Central memory CD8-positive, alpha-beta T cell (primary cell): ENCODE measurements at places on chromosomes 6 and 20.

GRCh38 chr20:53714524-53714923, 120.9 kb upstream of the ZNF217 start:
- no peak for DNase-seq

GRCh38 chr20:31937820-31938219, 14.0 kb downstream of the PDRG1 start:
- DNase-seq = no peak

DNA sequence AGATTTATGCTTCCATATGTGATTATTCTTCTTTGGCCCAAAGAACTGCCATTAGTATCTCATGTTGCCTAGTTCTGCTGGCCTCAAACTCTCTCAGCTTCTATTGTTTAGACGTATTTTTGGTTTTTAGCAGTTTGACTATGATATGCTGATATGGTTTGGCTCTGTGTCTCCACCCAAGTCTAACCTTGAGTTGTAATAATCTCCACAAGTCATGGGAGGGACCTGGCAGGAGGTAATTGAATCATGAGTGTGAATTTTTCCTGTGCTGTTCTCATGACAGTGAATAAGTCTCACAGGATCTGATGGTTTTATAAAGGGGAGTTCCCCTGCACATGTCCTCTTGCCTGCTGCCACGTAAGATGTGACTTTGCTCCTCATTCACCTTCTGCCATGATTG, 96.7 kb upstream of the ARG1 start:
- no peak for DNase-seq

DNA sequence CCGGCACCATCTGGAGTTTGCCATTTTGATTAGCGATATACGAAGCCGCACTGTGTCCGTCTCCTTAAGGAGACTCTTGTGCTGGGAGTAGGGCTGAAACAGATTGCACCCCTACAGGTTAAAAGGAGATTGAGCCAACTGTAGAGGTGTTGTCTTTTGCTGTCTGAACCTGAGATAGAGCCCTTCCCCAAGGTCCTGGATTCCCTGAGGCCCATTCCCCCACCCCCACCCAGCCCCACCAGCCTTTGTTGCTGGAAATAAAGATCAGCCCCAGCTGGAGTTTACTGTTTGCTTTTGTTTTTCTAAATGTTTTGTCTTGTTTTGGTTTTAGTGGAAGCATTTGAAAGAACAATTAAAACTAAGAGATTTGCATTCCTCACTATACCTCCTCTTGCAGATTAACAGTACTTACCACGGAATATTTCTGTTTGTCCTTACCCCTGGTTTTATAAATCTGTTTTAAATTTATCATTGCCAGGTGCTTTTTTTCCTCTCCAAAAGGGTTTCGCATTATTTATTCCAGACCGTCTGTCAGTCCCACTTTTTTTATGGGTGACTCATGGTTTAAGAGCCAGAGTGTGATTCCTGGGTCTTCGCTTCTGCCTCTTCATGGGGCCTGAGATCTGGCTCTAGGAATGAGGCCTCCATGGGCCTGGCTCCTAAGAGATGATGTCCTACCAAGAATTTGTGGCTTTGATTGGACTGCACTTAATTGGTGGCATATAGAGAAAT, 169.2 kb downstream of the DTNBP1 start:
- DNase-seq = no peak

DNA sequence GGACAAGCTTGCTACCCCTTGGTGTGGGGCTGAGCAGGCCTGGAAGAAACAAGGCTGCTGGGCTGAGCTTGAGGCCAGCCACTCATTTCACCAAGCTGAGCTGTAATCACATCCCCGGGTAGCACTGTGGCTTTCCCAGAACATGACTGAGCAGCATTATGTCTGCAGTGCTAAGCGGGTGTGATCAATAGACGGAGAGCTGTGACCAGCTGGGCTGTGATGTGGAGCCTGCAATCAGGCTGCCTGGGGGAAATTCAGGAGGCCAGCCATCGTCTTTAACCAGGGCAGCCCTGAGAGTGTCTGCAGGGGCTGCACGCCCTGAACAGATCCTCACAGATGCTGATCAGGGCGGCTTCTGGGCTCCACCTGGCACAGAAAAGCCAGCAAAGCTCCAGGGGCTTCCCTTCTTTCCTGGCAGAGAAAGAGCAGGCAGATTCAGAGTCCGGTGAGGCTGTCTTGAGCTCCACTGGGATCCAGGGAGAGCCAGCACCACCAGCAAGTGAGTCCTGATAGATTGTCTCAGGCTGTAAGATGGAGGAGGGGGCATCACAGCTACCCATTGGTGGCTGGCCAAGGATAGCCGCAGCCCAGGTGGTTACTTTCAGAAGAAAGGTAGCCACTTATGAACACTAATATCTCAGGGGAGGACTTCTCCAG, 165.9 kb downstream of the NRN1 start:
- no peak for DNase-seq

DNA sequence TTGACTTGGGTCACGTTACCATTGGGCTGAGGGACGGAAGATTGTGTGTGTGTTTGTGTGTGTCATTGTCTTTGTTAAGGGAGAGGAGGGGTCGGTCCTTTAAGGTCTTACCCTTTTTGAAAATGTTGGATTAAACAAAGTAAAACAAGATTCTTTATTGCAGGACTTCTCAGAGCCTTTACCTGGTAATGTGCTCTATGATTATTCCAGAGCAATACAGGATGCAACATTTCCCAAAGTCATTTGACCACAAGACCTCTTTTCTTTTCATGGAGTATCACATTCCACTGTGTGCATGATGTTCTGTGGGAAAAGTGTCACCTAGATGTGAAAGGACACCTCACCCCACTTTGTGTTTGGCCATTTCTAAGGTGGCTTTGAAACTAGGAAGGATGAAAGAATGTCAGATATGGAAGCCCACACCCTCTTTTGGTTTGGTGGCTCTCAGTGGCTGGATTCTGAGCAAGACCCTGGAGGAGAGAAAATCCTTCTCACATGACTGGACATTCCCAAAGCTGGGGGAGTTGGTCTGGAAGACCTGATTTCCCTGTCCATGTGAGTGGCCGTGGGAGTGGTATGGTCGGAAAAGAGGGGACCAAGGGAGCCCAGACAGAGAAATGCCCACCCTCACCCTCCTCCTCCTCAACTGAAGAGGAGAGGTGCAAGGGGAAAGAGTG, 18.2 kb upstream of the ZNF831 start:
- DNase-seq = no peak

DNA sequence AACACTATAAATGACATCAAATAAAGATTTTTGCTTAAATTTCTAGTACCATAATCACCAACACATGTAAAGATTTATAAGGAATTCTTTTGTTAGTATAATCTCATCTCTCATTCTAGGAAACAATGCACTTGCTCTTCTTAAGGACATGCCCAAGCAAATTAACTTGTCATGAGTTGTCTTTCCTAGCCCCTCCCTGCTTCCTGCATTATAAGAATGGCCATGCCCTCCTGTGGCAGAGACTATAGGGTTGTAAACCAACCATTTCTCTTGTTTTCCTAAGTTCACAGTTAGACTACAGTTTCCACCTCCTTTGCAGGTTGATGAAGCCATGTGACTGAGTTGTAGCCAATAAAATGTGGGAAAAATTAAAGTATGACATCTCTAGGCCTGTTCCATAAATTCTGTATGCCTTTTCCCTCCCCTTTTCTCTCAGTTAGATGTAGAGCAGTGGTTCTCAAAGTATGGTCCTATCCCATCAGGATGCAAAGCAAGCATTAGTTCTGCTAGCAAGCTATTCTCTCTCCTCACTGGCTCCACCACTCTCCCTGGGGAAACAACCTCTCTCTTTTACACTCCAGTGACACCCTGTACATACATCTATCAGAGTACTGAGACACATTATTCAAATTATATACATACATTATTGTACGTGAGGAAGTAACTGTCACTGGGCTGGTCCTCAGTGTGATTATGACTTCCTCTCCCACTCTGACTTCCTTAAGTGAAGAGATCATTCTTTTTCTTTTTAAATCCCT, 295.0 kb downstream of the PKHD1 start:
- DNase-seq = no peak

- DNase-seq = no peak
These were observed 3.0 kb upstream of the HUS1B start for GRCh38 chr6:659716-660581.

DNA sequence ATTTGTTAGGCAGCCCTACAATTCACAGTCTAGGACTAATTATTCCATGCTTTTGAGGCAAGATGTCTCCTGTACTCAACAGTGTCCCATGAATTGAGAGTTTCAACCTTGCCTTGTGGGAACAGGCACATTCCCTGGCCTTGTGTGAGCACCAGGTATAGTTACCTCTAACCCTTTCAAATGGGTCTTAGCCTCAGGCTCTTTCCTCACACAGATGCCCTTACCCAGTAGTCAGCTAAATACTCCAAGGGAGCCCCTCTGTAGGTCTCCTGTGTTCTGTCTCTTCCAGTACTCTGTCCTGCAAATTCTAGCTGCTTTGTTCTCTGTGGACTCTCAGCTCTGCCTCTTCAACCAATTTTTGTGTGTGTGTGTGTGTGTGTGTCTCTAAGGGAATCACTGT, 135.3 kb downstream of the ZFAND3 start:
- DNase-seq = no peak

- DNase-seq = no peak
These were observed 31.9 kb downstream of the VSTM2L start for GRCh38 chr20:37934634-37935375.

GRCh38 chr6:101454106-101454676, 60.7 kb downstream of the GRIK2 start:
- no peak for DNase-seq

DNA sequence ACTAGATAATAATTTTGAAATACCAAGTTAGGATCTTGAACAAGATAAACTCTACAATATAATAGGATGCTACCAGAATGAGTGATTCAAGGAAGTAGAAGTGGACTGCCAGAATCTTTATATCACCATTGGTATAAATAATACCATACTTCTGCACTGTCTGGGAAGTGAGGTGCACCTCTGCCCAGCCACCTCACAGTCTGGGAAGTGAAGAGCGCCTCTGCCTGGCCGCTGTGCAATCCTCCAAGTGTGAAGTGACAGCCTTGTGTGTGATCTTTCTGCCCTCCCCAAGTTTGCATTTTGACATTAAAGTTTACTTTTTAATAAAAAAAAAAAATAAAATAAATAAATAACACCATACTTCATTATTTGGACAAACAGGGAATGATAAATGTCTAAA, 18.8 kb downstream of the LATS1 start:
- DNase-seq = no peak

DNA sequence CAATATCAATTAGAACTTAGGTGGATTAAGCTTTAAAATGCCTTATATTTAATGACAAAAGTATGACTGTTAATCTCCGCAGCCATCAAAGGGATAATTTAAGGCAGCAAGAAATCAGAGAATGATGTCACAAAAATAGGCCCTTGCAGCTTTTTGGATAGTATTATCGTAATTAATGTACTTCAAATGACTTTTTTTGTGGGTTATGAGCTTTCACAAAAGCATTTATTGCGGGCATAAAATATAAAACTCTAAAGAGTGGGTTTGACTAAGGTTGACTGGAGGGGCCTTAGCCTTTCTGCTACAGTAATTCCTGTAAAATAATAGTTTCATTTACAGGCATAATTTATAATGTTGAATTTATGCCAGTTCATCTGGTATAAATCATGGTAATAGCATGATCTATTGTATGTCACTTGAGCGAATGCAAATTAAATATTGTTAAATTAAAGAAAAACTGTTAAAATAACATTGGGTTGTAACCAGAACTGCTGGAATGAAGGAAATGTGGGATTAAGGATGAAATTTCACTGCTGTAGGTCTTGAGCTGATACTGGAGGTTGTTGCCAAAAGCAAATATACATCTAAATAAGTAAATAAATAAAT, 78.5 kb upstream of the ZFP64 start:
- DNase-seq = no peak

DNA sequence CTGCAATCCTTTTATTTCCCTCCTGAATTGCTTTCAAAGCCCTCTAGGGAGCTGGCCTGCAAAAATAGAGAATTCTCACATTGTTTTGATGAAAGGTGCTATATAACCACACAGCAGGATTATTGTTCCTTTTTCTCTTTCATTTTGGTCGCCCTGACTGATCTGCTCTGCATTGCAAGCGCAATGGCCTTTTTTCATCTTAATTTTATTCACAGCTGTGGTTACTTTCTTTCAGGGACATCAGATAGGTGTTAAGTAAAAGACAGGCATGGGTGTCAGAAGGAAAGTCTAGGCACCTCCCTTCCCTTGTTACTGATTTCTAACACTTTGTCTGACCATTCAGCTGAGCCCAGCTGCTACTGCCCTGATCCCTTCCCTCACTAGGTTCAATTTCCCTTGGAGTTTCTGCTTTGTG, 850.5 kb upstream of the MAP3K7 start:
- DNase-seq = no peak

- DNase-seq = no peak
These were observed 86.6 kb upstream of the BMP2 start for GRCh38 chr20:6680854-6681253.

DNA sequence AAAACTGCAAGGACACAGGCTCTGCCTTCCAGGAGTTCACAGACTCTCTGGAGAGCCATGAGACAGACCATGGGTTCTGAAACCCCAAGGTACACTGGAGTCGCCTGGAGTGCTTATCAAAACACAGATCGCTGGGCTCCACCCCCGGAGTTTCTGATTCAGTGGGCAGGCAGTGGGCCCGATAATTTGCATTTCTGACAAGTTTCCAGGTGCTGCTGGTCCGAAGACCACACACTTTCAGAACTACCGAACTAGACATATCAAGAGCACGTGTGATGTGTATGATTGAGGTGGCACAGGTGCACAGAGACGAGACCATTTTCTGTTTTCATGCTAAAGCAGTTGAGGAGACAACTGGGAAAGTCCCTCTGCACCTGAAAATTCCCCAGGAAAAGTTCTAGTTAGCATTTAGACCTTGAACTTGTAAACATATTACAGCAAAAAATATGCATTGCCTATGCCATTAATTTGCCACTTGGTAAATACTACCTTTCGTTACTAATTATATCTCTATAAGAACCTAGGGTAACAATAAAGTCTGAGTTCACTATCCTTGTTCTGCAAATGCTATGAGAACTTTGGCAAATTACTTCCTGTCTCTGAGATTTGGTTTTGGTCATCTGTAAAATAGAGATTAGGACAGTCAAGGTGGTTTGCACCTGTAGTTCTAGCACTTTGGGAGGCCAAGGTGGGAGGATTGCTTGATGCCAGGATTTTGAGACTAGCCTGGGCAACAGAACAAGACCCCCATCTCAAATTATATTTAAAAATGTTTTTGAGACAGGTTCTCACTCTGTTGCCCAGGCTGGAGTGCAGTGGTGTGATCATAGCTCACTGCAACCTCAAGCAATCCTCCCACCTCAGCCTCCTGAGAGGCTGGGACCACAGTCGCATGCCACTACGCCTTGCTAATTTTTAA, 14.3 kb upstream of the PIM1 start:
- no peak for DNase-seq

DNA sequence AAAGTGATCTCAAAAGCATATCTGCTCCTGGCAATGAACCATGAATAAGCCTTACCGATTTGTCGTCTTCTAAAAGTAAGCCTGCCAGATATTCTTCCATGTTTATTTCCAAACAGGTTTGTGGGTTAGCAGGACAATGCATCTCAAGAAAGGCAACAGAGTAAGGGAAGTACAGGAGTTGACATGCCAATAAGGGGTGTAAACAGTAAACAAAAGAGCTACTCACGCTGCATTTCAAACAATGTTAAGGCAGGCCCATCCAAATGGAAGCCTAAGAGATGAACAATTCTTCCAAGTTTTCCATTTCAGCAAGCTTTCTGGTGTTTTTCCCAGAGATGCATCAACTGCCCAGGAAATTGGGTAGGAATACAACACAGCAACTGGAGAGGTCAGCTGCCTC, 27.8 kb upstream of the CRIP3 start:
- DNase-seq = no peak

GRCh38 chr20:46303176-46303956, 4.9 kb downstream of the CDH22 start:
- no peak for DNase-seq

GRCh38 chr6:167956983-167957492, 40.4 kb upstream of the KIF25 start:
- DNase-seq = no peak
